Stimulated activated CD8-positive, alpha-beta memory T cell treated with anti-CD3 and anti-CD28 coated beads, Interleukin-2, amount 100 ng/mL, for 48 hours (primary cell): ENCODE measurements at places on chromosomes 13 and 19.
A peak's percentile ranks its signal among the peaks of the same experiment; 100 is the strongest.

DNA sequence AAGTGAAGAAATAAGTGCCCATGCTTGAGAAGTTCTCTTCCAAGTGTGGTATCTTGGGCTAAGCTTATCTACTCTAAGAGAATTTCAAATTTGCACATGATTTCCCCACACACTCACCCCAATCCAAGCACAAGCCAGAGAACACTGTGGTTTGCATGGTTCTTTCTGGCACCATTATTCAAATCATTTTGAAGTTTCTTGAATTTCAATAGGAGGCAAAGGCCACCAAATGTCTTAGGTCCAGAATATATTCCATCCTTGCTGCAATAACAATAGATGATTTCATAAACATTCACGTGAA, 359.7 kb downstream of the IRS2 start:
- no peak for DNase-seq

- DNase-seq, result no peak
Measured at GRCh38 chr13:44211286-44211685, 162.3 kb upstream of the SERP2 start.

DNA sequence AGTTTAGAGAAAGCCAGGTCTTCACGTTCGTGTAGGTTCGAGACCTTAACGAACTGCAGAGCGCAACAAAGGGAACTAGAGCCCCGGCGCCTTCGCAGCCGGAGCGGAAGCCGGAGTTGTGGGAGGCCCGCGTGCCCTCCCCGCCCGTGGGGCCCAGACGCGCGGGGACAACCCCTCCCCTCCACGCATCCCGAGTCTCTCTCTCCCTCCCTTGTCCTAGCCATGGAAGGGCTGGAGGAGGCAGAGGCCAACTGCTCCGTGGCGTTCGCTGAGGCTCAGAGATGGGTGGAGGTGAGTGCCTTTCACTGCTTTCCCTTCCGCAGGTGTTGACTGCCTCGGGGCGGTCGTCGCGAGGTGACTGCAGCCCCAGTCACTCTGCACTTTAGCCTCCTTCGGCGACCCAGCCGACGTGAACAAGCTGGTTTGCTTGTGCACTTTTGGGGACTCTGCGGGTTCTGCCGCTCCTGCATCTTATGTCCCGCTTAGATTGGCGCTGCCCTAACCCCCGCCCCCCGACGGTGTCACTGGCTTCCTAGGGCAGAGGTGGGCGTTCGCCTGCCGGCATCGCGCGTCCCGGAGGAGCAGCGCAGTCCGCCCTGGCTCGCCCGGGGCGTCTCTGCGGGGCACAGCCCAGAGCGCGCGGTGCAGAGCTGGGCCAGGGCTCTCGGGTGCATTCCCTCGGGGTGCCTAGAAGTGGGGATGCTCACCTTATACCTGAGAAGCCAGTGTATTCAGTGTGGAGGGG, 478 bp downstream of the LMO7 start:
- peak; percentile 20 for DNase-seq

GRCh38 chr13:92390217-92390616, 836.4 kb upstream of the GPC6 start:
- no peak for DNase-seq

- no peak for DNase-seq
Measured at GRCh38 chr13:44331446-44331845, 42.2 kb upstream of the SERP2 start.

- no peak for DNase-seq
Measured at GRCh38 chr19:4359627-4360000, 16.3 kb downstream of the MPND start.

- no peak for DNase-seq
Measured at GRCh38 chr13:65965501-65965900, 1264.6 kb downstream of the PCDH9 start.

GRCh38 chr13:112634102-112634501, 46.1 kb upstream of the TUBGCP3 start:
- no peak for DNase-seq

DNA sequence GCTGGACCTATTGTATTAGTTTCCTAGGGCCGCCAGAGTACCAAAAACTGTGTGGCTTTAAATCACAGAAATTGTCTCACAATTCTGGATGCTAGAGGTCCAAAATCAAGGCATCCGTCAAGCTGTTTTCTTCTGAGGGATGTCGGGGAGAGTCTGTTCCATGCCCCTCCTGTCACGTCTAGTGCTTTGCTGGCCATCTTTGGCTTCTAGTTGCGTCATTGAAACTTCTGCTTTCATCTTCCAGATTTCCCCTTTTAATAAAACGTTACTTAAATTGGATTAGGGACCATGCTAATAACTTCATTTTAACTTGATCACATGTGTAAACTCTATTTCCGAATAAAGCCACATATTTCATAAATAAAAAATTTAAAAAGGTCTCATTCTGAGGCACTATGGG, 47.5 kb downstream of the TRPM4 start:
- DNase-seq, result no peak

GRCh38 chr13:112645327-112645914, 44.4 kb upstream of the ATP11A start:
- no peak for DNase-seq

- DNase-seq, result no peak
Measured at GRCh38 chr19:51122112-51122981, 2.4 kb upstream of the SIGLEC9 start.

DNA sequence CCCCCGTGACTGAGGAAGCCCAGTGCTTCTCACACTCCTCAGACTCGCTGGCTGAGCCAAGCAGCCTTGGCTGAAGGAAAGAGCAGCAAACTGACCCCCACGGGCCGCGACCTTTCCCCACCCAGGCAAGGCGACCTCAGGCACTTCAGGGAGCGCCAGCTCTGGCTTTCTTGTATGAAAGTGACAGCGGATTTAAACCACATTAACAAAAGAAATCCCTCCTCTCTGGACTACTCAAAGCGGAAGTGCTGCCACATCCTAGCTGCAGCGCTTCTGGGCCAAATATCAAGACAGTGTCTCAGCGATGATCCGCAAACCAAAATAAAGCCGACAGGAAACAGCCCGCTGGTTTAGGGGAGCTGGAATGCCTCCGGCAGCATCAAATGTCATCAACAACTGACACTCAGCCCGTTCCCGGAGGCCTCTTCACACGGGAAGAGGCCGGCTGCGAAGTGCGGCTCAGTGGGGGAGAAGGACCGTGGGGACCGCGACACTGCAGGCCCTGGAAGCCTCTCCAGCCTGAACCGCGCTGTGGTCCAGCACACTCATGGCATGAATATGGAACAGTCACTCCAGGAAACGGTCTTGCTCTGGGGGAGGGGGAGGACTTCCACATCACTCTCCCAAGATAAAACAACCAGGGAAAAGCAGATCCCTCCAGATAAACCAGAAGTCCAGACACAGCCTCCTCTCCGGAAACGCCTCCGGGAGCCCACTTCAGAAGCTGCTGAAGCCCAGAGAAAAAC, 1.4 kb downstream of the RASA3 start:
- no peak for DNase-seq
